ENCODE measurements at places on chromosomes 7 and 10.
A peak's percentile ranks its signal among the peaks of the same experiment; 100 is the strongest.

GRCh38 chr7:35289376-35289775 is 35.5 kb upstream of the TBX20 start:
- no peak for DNase-seq

GRCh38 chr10:113059371-113059780 is 109.3 kb downstream of the TCF7L2 start:
- DNase-seq: no peak

DNA sequence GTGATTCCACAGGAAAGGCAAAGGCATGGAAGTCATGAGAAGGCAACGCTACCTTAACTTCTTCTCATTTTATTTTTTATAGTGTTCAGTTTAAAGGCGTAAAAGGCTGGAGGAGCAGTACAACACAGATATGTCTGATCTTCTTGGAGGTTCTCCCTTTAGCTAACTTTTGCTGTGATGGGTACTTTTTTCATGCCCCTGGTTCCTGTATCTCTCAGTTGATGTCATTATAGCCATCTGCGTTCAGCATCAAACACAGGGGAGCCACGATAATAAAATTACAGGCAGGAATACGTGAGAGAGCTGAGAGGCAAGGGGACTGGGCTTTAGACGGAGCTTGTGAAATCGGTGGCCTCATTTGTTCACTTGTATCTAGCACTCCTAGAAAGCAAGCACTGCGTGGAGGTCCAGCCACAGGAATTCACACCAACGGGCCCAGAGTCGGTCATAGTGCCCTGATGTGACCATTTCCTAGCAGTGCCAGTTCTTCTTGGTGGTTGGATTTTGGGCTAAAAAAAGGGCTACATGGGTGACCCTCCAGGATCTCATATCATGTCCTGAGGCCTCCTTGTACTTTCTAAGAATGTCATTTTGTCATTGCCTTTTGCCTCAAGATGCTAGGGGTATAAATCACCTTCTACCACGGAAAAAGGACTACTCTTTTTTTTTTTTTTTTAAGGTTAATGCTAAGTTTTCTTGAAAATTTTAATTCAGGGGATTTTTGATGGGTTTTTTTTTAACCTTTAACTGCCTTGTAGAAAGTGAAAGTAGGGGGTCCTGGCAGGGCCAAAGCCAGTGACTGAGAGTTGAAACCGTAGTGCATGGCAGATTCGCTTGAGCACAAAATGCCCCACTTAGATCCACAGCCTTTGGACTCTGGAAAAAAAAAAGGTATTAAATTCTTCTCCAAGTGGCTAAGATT is 191.5 kb downstream of the CELF2 start:
- DNase-seq: no peak

DNA sequence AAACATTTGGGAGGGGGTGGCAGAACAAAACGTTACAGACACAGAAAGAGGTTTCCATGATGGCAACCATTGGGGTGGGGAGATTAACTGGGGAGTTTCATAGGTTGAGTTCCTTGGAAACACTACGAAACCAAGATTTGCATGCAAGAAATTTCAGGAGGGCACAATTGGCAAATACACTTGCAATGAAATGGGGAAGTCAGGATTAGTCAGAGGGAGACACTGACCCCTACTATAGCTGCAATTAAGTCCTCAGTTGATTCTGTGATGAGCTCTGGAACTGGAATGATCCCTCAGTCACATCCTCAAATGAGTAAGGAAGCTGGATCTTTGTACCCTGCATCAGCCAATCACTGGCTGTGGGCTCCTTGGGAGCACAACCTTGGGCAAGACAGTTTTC is 22.1 kb downstream of the CPEB3 start:
- DNase-seq: no peak

GRCh38 chr10:82572744-82573143 is 697.8 kb downstream of the NRG3 start:
- no peak for DNase-seq

GRCh38 chr7:50396856-50397255 is 53.3 kb downstream of the FIGNL1 start:
- peak; percentile 23 for DNase-seq

DNA sequence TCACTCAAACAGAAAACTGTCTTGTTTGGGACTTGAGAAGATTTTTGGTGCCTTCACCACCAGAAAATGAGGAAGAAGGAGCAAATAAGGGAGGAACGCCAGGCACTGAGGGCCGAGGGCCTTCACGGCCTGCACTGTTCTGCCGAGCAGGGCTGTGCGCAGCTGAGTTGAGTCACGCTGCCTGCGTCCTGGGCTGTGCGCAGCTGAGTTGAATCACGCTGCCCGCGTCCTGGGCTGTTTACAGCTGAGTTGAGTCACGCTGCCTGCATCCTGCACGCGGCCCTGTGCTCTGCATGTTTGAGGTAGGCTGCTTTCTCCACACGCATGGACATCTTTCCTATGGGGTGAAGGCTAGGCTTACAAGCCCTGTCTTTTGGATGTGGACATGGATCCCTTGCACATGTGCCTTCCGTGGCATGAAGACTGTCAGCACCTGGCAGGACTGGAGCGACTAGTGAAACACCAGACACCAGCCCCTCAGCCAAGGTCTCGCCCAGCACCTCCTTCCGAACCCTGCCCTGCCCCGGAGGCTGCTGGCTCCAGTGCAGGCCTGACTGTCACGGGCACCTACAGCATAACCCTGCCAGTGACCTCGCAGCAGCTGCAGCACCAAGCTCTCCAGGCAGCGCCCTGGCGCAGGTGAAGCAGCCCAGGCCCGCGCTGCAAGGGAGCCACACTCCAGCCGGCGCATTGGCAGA is 96.7 kb downstream of the HTR5A start:
- DNase-seq: no peak

- no peak for DNase-seq
Observed at GRCh38 chr7:73338321-73338720, 10.4 kb downstream of the FKBP6 start.

GRCh38 chr7:7175075-7175695 is 7.2 kb upstream of the C1GALT1 start:
- DNase-seq: no peak

DNA sequence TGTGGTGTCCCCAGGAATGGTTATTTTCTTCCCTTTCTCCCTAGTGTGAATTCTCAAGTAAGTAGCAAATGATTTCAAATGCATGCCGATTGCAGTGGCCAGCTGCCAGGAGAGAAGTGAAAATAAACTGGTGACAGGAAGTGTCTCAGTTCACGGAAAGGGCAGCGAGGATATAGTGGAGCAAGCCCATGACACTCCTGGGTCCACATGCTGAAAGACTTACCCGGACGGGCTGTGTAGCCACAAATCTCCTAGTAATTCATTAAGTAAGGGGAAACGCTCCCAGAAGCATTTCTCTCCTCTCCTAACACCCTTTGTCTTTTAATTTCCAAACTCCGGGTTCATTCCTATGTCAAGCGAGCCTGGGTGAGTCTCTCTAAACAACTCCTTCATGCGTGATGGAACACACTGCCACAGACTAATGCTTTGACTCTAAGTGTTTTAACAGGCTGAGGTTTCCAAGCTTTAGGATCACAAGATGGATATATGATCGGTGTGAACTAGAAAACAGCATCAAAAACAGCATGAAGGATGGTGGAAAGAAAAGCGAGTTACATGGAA is 125.6 kb downstream of the CYP26A1 start:
- DNase-seq: peak; percentile 35

- DNase-seq: no peak
Observed at GRCh38 chr7:6656413-6656812, 19.3 kb downstream of the ZNF316 start.

DNA sequence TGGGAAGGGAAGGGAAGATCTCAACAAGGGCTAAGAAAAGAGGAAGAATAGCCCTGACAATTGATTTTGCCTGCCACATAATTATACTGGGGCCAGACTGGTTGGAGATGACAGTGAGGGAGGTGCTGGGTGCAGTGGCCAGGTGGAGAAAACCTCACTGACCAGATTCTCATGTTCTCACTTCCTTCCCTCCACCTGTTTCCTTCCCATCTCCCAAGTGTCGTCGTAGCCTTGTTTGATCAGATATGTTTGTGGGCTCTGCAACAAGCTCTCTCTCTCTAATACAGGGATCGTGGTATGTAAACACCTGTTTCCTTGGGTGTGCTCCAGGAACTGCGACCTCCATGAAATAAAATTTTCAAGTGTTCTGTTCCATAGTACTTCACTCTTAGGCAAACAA is 60.2 kb downstream of the VCL start:
- no peak for DNase-seq

GRCh38 chr10:130770018-130770630 is 541.4 kb downstream of the TCERG1L start:
- no peak for DNase-seq

GRCh38 chr10:82815680-82816079 is 940.7 kb downstream of the NRG3 start:
- no peak for DNase-seq

GRCh38 chr7:19317461-19317860 is 172.2 kb upstream of the FERD3L start:
- DNase-seq: no peak

GRCh38 chr7:92909686-92910475 is 73.5 kb upstream of the CDK6 start:
- DNase-seq: no peak

GRCh38 chr10:87861566-87861952 is 1.8 kb downstream of the KLLN start:
- DNase-seq: peak; percentile 68

DNA sequence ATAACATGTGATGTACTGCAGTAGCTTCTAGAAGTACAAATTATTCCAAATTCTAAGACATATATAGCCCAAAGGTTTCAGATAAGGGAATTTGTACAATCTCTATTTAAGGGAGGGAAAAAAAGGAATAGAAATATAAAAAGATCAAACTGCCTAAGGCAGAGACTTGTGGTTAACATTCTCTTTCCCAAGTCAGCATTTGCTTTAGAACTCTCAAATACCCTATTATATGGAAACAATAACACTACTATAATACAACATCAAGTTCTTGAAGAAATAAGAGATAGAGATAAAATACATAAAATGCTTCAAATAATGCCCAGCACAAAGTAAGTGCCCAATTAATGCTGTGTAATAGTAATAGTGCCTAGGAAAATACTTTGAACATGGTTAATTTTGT is 123.1 kb downstream of the CRPPA start:
- no peak for DNase-seq

GRCh38 chr7:98175260-98175940 is 35.8 kb upstream of the BHLHA15 start:
- no peak for DNase-seq

- no peak for DNase-seq
Observed at GRCh38 chr7:72217151-72217550, 195.0 kb downstream of the CALN1 start.

GRCh38 chr7:121560267-121560990 is 164.3 kb upstream of the FAM3C start:
- no peak for DNase-seq
